NCI-H460 (cell line): ENCODE measurements at places on chromosomes 12 and 14. TPM values are rescaled to one million over a fixed set of nuclear protein-coding genes. Genes with fewer than 3 reads are reported as not detected.

GRCh38 chr12:107670999-107671643 is 14.5 kb upstream of the PWP1 start:
- DNase-seq: no peak

- no peak for DNase-seq
Measured at GRCh38 chr12:116476227-116476822, 82.9 kb upstream of the MAP1LC3B2 start.

DNA sequence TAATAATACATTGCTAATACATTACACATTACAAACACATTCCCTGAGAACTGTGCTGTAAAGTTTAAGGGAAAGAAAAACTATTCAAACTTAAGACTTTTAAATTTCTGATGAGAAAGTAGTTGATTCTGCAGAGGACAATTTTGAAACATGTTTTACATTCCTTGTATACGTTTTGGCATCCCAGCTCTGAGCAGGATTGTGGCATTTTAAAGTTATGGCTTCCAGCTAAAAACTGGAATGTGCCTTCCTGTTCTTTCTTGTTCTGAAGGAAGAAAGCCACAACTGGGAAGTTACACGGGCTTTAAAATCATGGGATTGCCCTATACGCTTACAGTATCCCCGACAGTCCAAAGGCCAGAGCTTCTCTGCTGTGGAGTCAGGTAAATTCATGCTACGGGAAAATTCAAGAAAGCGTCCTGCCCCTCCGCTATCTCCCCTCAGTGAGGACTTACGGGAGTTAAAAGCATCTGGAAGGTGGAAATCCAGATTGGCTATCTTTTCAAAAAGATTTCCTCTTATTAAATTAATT is 10.8 kb upstream of the KLHL42 start:
- DNase-seq: no peak

GRCh38 chr14:76768671-76769500 is 7.6 kb downstream of the VASH1 start:
- no peak for DNase-seq

DNA sequence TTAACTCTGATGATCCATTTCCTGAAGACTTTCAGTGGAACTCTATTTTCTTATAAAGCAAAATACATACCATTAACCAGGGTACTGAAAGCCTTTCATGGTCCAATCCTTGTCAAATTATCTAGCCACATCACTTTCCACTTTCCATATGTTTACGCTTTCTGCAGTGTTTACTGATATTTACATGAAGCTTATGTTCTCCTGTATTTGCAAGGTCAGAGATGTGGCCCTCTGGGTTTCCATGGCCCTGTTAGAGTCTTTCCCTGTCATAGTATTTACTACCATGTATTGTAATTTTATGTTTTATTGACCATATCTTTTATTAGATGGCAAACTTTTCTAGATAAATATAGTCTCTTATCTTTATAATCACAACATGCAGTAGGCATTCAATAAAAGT is 23.5 kb upstream of the IGF1 start:
- DNase-seq: no peak

Gene NEUROD4
- not detected in 2 replicates for total RNA-seq

Gene PAPLN
- total RNA-seq: 0.72 and 0.92 TPM in 2 replicates

- no peak for DNase-seq
Measured at GRCh38 chr12:97701901-97702300, 239.3 kb downstream of the RMST start.

DNA sequence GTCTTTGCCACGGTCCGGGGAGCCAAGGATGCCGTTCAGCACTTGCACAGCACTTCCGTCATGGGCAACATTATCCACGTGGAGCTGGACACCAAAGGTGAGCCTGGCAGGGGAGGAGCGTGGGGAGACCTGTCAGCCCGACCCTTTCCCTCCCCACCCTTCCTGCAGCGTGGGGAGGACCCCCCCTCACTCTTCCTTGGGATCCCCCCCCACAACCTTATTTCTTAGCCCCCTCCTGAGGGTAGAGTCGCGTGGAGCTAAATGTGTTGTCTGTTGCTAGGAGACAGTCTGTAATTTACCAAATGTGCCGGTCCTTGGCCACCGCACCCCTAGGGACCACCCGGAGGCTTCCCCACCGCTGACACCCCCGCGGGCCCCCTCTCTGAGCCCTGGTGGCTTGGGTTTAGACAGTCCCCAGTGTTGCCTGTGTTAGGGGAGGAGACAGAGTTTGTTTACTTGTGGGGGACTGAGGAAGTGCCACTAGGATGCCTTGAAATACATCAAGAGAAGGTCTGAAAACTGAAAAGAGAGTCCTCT is 2.3 kb downstream of the SETD1B start:
- DNase-seq: no peak

- DNase-seq: no peak
Measured at GRCh38 chr14:52253503-52253902, 14.0 kb upstream of the PTGDR start.

DNA sequence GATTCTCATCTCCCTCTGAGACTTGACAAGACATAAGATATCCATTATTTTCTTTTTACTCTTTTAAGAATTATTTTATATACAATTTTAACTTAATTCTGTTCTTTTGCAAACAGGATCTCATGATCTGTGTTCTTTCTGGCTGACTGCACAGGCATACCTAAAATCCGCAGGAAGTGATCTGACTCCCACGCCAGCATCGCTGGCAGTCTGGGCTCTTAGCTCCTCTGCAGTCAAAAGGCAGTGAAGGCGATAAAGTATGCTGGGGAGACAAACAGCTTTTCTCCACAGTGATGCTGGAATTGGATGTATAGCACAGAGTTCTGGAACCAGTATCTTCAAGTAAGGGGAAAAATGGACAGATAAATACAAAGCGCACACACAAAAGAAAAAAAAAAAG is 52.4 kb downstream of the DICER1 start:
- no peak for DNase-seq

GRCh38 chr12:2678426-2678825 is 116.3 kb upstream of the FKBP4 start:
- no peak for DNase-seq

DNA sequence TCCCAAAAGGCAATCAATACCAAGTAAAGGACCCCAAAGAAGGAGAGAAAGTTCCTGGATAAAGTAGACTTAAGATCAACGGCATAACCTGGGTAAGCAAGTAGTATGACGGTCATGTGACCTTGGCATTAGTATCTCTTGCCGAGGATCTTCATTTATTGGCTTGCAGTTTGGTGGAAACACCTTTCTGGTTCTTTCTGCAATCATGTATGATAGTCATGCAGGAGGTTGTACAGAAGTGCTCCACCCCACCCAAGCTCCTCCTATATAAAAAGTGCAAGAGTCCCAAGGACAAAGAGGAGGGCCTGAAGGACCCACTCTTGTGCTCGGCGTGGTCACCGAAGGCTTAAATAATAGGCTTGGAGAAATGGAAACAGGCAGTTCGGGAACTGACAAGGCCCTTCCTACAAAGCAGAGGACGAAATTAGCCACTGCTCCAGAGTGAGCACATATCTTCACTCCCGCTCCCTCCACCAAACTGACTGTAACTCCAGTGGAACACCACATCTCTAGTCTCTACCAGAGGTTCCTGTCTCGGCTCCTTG is 750 bp downstream of the CS start:
- DNase-seq: no peak

DNA sequence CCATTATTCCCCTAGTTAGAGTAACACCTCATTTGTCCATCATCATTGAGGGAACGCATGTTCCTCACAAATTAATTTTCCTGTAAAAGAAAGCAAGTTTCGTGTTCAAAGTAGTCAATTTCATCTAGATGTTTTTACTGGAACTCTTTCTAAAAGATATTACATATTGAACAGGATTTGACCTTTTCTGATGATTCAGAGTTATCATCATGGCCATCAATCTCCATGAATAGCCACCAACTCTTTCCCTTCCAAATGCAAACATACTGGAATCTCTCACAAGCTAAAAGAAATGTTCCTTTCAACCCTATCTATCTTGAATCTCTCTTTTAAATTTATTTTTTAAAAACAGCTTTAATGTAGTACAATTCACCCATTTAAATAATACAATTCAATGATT is 263.1 kb upstream of the FAR2 start:
- no peak for DNase-seq

DNA sequence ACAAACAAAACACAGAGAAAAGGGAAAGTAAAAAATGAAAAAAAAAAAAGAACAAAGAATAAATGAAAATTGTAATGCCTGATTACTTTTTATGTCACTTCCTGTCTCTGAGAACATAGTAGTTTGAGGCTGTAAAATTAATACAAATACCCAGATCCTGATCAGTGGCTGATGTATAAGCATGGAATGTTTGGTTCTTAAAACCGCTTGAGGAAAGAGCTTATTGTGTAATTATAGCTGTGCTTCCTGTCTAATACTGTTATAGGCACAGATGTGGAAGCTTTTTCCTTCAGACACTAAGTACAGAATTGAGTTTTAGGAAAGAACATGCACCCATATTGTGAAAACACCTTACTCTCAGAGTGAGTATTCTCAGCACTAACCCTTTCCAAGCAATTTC is 86.9 kb downstream of the AVPR1A start:
- no peak for DNase-seq

Gene TTC8
- 32.4 and 37.6 TPM in 2 replicates for total RNA-seq

DNA sequence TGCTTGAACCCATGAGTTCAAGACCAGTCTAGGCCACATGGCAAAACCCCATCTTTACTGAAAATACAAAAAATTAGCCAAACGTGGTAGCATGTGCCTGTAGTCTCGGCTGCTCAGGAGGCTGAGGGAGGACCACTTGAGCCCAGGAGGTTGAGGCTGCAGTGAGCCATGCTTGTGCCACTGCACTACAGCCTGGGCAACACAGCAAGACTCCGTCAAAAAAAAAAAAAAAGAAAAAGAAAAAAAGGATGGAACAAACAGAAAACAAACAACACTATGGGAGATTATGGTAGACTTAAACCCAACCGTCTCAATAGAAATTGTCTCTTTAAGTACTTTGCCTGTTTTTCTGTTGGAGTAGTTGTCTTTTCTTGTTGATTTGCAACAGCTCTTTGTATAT is 36.4 kb downstream of the PYM1 start:
- DNase-seq: no peak

DNA sequence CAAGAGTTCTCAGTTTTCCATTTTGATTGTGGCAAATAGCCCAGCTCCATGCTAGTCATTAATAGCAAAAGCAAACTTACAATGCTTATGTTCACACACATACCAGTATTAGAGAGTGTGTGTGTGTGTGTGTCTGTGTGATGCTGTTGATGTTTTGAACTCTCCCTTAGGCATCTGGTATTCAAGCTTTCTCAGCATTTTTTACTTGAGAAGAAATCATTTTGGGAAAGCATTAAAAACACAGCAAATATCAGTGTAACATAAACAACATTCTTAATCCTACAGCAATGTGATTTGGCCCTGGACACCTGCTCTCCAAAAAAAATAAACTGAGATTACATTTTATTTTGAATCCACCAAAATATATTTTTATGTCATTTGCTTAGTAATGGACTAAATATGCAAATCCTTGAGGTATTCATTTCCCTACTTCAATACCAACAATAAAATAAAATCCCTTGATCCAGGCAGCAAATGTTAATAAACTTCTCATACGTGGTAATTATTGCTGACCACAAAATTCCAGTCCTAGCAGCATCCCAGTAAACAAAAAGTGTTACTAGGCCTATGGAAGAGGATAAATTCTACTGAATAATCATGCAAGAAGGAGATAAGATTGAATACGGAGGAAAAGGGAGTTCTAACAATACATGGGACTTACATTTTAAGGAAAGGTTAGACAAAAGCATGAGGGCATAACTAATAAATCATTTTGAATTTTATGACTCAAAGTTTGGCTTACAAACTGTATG is 249.5 kb upstream of the CLEC14A start:
- DNase-seq: no peak
